Fibroblast of the aortic adventitia (primary cell): ENCODE measurements at places on chromosomes 3 and 15. TPM values are rescaled to one million over a fixed set of nuclear protein-coding genes. Genes with fewer than 3 reads are reported as not detected.

CCDC191 gene
- 4.2 and 7.4 TPM in 2 replicates for total RNA-seq

ADCY5 gene
- under 0.01 and 0.41 TPM in 2 replicates for total RNA-seq

- DNase-seq: peak; percentile 36
These were observed 121.1 kb downstream of the ADAM10 start for GRCh38 chr15:58628206-58628947.

- no peak for DNase-seq
These were observed 201.6 kb downstream of the FEZF2 start for GRCh38 chr3:62171789-62172188.

- DNase-seq: peak; percentile 98
These were observed 879 bp upstream of the EIF5A2 start for GRCh38 chr3:170909129-170909903.

GRCh38 chr3:167251678-167252077 is 128.4 kb downstream of the ZBBX start:
- DNase-seq: no peak

UQCC5 gene
- total RNA-seq: 4.3 and 7.7 TPM in 2 replicates

GRCh38 chr3:152174876-152175527 is 93.7 kb upstream of the MBNL1 start:
- DNase-seq: no peak

DNA sequence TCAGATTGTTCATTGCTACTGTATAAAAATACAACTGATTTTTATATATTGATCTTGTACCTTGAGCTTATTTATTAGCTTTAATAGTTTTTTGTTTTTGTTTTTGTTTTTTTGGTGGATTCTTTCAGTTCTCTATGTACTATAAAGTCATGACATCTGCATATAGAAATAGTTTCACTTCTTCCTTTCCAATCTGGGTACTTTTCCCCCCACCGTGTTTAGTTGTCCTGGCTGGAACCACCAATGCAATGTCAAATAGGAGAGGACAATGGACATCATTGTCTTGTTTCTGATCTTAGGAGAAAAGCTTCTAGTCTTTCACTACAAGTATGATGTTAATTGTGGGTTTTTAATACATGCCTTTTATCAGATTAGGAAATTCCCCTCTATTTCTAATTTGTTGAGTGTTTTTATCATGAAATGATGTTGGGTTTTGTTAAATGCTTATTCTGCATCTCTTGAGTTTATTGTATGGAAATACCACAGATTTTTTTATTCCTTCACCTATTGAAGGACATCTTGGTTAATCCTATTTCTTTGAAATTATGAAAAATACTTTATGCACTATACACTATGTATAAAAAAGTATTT is 2.8 kb upstream of the XCR1 start:
- DNase-seq: no peak

GRCh38 chr3:176554264-176554663 is 643.0 kb downstream of the TBL1XR1 start:
- DNase-seq: no peak

GRCh38 chr3:71030748-71031147 is 552.8 kb downstream of the FOXP1 start:
- DNase-seq: no peak

SI gene
- not detected in 2 replicates for total RNA-seq

DNA sequence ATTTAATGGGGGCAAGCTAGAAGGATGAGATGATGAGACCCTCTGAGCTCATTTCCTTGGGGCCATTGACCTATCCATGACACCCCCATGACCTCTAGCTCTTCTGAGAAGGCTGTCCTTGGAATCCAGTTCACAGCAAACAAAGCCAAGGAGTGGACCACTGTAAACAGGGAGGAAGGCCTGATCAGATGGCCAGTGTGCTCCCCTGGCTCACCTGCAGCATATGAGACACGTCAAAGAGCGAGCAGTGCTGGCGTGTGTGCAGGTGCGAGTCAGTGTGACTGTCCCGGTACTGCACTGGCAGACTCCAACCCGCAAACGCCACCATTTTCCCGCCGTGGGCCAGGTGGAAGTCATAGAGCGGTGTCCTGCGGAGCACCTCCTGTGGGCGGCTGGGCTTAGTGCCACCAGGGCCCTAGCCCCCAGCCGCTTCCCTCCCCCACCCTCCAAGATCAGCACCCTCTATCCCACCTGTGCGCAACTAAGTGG is 339 bp downstream of the AMT start:
- DNase-seq: no peak

KLF13 gene
- total RNA-seq: 17.4 and 40.4 TPM in 2 replicates

- DNase-seq: no peak
These were observed 31.6 kb upstream of the LRRC3B start for GRCh38 chr3:26590919-26591484.

DNA sequence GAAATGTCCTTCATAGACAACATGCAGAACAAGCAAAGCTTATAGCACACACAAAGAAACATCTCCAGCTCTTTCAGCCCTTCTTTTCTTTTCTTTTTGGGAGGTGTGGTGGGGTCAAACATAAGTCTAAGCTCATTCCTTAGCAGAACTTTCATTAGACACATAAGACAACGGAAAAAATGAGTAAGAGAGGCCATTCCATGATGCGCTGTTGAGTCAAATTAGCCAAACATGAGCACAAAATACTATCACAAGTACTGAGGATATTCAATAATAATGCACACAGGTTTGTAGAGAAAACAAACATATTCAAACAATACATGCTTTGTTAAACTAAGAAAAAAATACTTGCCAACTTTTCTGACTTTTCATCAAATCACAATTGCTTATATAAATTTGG is 83.0 kb downstream of the PLOD2 start:
- DNase-seq: no peak

DNA sequence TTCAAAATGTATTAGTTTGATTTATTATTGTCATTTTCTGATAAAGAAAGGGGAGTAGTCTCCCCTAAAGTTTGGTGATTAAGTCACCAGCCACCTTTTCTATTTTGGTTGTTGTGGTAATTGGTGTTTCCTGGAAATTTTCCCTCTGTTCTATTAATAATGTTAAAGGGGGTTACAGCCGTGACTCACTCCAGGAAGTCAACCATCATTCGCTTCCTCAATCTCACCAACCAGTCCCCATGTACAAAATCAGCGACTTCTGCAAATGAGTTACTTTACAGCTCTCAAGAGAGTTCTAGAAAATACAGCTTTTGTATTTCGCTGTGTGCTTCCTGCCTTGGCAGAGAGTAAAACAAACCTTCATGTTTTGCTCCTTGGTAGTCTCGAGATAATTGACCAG is 285.1 kb downstream of the LPP start:
- no peak for DNase-seq

GRCh38 chr3:56629047-56629446 is 54.0 kb downstream of the TASOR start:
- no peak for DNase-seq

GRCh38 chr3:158330870-158331269 is 221.0 kb downstream of the RSRC1 start:
- DNase-seq: peak; percentile 5

CYP1A2 gene
- total RNA-seq: not detected in 2 replicates

DNA sequence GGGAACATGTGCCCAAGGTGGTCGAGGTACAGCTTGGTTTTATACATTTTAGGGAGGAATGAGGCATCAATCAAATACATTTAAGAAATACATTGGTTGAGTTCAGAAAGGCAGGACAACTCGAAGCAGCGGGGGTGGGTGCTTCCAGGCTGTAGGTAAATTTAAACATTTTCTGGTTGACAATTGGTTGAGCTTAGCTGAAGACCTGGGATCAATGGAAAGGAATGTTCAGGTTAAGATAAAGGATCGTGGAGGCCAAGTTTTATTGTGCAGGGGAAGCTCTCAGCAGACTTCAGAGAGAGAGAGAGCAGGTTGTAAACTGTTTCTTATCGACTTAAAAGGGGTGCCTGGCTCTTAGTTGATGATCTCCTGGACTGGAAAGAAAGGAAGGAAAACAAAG is 11.3 kb downstream of the CPN2 start:
- no peak for DNase-seq

ATOSA gene
- total RNA-seq: 35.8 and 52.6 TPM in 2 replicates

METTL6 gene
- 30.0 and 30.6 TPM in 2 replicates for total RNA-seq

- peak; percentile 90 for DNase-seq
These were observed 43.6 kb downstream of the RLBP1 start for GRCh38 chr15:89177633-89178306.

DNA sequence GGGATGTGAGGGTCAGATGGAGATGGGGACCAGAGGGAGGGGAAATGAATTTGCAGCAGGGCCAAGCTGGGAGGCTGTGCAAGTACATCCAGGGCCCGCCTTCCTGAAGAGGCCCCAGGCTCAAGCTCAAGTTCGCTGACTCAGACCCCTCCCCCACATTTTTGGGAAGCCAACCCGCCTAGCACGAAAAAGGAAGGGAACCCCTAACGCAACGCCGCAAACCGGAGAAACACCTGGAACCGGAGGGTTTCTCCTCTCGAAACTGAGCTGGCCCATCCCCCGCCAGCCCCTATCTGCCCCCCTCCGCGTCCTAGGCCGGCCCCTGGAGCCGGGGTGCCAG is 624 bp downstream of the AP3B2 start:
- DNase-seq: no peak

DNA sequence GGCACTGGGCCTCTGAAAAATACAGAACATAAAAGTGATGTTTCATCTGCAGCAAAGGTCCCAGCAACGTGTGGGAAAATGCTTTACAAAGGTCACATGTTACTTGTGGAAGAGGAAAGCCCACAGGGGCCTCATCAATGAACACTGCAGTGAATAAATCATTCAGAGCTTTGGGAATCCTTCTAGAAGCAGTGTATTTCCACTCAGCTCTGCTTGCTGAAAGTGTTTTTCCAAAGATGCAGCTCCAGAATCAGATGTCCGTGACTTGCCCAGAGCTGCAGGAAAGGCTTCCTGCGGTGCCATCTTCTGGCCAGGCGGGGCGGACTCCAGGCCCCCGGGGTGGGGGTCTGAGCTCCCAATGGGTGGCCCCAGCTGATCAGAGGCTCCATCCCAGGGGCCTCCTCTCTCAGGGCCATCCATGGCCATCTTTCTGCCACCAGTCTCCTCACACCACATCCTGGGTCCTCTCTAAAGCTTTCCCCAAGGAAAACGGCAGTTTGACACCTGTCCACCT is 81.5 kb downstream of the C3orf70 start:
- DNase-seq: no peak
